ENCODE measurements at places on chromosomes 2 and 18.

- DNase-seq: no peak
These were observed 13.2 kb upstream of the BZW1 start for GRCh38 chr2:200798514-200798913.

DNA sequence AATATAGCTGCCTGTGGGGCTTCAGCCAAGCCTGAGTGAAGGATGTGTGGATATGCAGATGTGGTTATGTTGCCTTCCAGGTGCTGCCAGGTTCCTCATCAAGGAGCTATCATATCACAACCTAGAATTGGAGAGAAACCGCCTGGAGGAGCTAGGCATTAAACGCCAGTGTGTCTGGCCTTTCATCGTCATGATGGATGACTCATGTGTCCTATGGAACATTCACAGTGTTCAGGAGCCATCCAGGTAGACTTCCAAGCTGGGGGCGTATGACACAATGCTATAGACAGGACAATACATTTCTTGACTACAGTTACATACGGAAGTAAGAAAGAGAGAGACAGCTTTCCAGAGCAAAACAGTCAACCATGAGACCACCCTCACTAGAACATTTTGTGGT is 86.8 kb downstream of the ESCO1 start:
- no peak for DNase-seq

DNA sequence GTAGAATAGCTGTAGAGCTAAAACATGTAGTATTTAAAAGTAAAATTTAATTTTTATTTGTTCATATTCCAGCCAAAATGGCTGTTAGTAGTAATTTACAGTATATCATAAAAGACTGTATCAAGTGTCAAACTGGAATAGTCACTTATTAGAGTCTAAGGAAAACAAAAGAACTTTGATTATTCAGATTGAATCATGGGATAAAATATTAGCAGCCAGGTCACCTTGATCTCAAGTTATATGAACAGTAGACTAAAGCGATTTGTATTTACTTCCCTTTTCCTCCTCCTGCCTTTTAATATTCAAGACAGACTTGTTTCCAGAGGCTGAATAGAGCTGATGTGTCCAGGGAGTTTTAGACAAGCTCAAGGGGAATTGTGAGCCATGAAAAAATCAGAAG is 54.4 kb downstream of the PMAIP1 start:
- DNase-seq: no peak

DNA sequence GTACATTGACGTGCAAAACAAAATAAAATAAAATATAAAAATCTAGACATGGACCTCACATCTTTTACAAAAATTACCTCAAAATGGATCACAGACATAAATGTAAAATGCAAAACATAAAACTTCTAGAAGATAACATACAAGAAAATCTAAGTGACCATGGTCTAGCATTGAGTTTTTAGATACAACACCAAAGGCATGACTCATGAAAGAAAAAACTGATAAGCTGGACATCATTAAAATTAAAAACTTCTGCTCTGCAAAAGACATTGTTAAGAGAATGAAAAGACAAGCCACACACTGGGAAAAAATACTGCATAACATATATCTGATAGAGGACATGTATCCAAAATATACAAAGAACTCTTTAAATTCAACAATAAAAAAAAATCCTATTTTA is 14.4 kb downstream of the MAP4K3 start:
- no peak for DNase-seq

- DNase-seq: no peak
These were observed 219.2 kb downstream of the IRS1 start for GRCh38 chr2:226580403-226580802.

GRCh38 chr2:209398463-209398862 is 25.4 kb upstream of the MAP2 start:
- no peak for DNase-seq

DNA sequence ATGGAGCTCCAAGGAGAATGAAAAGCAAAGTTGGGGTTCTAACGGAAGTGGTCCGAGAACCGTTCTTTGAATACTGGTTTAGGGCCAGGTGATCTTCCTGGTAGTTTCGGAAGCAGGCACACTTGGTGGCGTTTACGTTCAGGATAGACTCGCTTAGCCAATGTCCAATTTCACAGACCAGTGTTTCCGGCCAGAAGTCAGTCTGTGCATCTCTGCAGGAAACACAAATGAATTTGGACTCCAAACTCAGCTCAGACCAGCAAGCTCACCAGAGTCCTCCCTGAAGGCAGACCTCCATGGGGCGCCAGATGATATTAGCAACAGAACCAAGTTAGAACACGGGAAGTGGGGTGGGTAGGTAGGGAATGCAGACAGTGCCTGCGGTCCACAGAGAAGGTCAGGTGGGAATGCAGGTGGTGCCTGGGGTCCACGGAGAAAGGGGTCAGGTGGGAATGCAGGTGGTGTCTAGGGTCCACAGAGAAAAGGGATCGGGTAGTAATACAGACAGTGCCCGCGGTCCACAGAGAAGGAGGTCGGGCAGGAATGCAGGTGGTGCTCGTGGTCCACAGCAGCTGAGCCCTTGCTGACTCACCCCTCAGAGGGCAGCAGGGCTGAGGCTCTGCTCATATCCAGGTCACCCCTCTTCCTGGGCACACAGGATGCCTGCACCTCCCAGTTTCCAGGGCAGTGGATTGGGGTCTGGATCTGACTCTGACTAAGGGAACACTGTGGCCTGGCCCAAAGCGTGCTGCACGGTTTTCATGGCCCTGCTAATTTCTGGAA is 169.0 kb downstream of the MYT1L start:
- DNase-seq: no peak

DNA sequence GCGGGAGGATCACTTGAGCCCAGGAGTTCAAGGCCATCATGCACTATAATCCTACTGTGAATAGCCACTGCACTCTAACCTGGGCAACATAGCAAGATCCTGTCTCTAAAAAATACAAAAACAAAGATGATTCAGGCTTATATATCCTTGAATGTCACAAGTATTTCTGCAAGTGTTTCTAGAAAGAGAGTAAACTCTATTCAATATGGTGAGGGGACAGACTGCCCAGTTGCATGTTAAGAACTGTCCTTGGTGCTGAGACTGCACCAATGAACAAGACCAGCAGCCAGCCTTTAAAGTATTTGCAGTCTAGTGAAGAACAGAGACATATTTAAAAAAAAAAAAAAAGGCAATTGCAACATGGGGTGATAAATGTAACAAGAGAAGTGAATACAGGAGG is 16.4 kb downstream of the MAP3K19 start:
- DNase-seq: no peak

GRCh38 chr2:60066096-60066839 is 487.2 kb downstream of the BCL11A start:
- no peak for DNase-seq

GRCh38 chr2:173221937-173222594 is 132.6 kb upstream of the CDCA7 start:
- DNase-seq: no peak

DNA sequence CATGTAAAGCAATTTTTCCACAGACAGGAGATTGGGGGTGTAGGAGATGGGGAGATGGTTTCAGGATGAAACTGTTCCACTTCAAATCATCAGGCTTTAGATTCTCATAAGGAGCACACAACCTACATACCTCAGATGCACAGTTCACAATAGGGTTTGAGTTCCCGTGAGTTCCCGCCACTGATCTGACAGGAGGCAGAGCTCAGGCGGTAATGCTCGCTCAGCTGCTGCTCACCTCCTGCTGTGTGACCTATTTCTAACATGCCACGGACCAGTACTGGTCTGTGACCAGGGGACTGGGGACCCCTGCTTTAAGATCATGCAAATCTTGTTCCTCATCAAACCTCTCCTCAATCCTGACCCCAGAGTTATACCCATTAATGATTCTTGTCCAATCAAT is 70.1 kb downstream of the RPE start:
- no peak for DNase-seq

- DNase-seq: no peak
These were observed 16.2 kb downstream of the CENPO start for GRCh38 chr2:24809316-24810007.
